ENCODE measurements at places on chromosomes 13 and 19. TPM values are rescaled to one million over a fixed set of nuclear protein-coding genes. Genes with fewer than 3 reads are reported as not detected.

Gene TTYH1
- not detected for total RNA-seq

Gene SMIM44
- total RNA-seq, result not detected

Gene NCAN
- total RNA-seq, result under 0.01 TPM

Gene DPF1
- total RNA-seq, result 0.50 TPM

Gene CD37
- not detected for total RNA-seq

Gene OR7D2
- 0.17 TPM for total RNA-seq

Gene CGB7
- under 0.01 TPM for total RNA-seq

Gene MYO1F
- total RNA-seq, result 0.17 TPM

Gene EPSTI1
- 8.2 TPM for total RNA-seq

Gene HNRNPUL1
- 47.3 TPM for total RNA-seq

Gene RHPN2
- 1.5 TPM for total RNA-seq

Gene PSG6
- 0.17 TPM for total RNA-seq

Gene FLT1
- total RNA-seq, result 1.3 TPM

Gene KCNJ14
- 0.50 TPM for total RNA-seq

Gene PLPPR3
- total RNA-seq, result 2.5 TPM

Gene C19orf47
- 4.4 TPM for total RNA-seq

Gene CEACAM6
- not detected for total RNA-seq

Gene KIR2DL4
- not detected for total RNA-seq

Gene CCDC70
- total RNA-seq, result not detected

Gene ATP1A3
- under 0.01 TPM for total RNA-seq

Gene KLK12
- total RNA-seq, result not detected

Gene PODNL1
- 2.1 TPM for total RNA-seq

Gene ZNF563
- 5.3 TPM for total RNA-seq

Gene SIAH3
- not detected for total RNA-seq

Gene TGDS
- 10.3 TPM for total RNA-seq

Gene PPFIA3
- total RNA-seq, result 0.77 TPM

Gene COL5A3
- total RNA-seq, result 0.77 TPM

Gene CEACAM3
- total RNA-seq, result not detected

Gene SNAPC2
- total RNA-seq, result 11.4 TPM

Gene TTC9B
- not detected for total RNA-seq

Gene TMIGD2
- not detected for total RNA-seq

Gene TSKS
- 0.26 TPM for total RNA-seq

Gene KCNC3
- under 0.01 TPM for total RNA-seq

Gene ZNF581
- total RNA-seq, result 40.1 TPM

Gene BLOC1S3
- total RNA-seq, result 3.8 TPM

Gene LYPD5
- total RNA-seq, result 0.50 TPM

Gene GTPBP3
- 17.2 TPM for total RNA-seq

Gene PTH2
- not detected for total RNA-seq

Gene MIA
- total RNA-seq, result 0.26 TPM

Gene IGFL2
- not detected for total RNA-seq

All from fibroblast of lung (primary cell).